Activated naive CD4-positive, alpha-beta T cell treated with anti-CD3 and anti-CD28 coated beads, Interleukin-2, amount 50 U/mL, for 72 hours (primary cell): ENCODE measurements at places on chromosomes 1 and 21. TPM values are rescaled to one million over a fixed set of nuclear protein-coding genes. Genes with fewer than 3 reads are reported as not detected.

DNA sequence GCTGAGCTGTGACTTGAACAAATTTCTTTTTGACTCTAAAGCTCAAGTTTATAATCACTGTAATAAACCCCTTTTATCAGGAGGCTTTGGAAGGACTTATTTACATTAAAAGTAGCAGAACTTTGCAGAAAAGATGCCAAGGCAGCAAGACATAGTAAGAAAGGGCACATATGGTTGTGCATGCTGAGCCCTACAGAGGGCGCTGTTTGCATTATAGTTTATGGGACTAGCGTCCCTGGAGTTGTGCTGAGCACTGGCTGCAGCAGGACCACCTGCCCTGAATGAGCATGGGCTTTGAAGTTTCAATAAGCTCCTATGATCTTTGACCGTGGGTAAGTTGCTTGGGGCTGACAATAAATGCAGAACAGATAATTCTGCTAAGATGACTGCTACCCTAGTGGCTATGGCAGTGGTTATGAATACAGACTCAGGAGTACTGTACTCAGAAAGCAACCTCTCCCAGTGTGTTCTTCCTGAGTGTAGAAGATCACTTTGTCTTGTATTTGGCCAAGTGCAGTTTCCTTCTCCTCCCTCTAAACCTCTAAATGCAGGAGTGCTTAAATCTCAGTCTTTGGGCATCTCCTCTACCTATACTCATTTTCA is 45.4 kb upstream of the USP1 start:
- DNase-seq: peak; percentile 39

GRCh38 chr1:19113697-19114092 is 96.4 kb downstream of the UBR4 start:
- DNase-seq: peak; percentile 39

DNA sequence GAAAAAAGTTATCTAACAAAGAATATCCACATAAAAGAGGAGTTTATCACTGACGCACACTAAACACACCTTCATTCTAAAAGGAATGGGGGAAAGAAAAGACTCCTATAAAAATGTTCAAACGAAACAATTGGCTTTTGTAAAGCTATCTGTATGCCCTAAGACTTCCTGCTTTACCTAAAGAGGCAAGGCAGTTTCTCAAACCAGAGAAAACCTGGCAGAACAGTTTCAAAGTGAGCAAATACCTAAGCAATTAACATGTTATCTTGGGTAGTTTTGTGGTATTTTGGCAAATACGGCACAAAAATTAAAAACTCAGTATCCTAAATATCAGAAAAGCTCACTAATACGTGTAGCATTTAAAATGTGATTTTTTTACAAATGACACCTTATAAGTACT is 1.9 kb downstream of the PUM1 start:
- no peak for DNase-seq

DNA sequence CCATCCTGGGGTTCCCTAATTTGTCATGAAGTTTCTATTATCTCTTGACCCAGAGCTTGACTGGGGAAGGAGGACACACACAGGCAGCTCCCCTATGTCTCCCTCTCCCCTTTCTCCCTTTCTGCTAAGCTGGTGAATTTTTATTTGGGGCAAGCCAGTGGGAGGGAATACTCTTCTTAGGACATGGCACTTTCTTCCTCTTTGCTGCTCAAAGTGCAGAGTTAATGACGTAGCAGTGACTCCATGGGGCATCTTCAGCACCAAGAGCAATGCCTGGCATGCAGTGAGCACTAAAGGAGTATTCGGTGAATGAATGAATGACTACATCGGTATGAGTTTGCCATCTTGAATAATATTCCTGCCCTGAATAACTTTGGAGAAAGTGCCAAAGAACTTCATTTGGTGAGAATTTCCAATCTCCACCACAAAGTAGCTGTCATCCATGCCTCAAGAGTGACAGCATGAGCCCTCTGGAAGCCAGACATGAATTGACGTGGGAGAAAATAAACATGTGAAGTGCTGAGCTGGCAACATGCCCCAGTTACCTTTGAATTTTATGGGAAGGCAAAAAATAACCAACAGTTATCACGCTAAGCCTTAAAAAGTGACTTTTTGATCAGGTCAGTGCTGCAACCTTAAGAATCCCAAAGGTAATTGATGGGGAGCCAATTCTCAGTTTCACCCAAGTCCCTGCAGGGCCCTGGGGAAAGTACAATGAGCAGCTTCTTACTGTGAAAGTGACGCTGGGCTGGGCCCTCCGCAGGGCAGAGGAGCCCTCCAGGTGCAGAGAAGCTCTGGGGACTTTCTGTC is 22.1 kb upstream of the ATF3 start:
- no peak for DNase-seq

DNA sequence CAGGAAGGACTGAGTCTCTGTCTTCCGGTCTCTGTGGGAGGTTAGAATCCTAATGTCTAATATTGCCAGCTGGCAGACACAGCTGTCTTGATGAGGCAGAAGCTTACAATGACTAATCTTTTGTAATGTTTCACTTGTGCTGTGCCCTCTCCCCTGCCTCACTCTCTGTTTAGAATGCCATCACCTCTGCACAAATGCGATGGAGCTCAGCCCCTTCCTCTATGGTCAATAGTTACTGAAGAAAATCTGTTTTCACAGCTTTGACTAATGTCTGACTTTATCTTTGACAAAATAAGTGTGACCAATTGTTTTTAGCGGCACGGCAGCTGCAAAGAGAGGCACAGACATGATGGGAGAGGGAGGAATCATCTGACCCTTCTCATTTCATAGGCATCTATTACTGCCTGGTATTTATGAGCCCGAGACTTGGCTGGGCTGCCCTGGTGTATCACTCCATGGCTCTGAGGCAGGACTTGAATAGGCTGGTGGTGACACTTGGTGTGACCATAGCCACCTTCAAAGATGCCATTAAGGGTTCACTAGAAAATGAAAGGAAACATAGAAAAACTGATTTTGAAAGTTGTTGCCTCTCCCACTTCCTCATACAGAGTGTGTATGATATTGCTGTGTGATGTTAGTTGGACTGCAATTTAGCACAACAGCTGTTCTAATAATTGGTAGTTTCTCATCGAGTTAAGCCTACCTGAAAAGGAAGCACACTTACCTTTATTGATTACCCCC is 163.2 kb upstream of the NBPF11 start:
- no peak for DNase-seq

DNA sequence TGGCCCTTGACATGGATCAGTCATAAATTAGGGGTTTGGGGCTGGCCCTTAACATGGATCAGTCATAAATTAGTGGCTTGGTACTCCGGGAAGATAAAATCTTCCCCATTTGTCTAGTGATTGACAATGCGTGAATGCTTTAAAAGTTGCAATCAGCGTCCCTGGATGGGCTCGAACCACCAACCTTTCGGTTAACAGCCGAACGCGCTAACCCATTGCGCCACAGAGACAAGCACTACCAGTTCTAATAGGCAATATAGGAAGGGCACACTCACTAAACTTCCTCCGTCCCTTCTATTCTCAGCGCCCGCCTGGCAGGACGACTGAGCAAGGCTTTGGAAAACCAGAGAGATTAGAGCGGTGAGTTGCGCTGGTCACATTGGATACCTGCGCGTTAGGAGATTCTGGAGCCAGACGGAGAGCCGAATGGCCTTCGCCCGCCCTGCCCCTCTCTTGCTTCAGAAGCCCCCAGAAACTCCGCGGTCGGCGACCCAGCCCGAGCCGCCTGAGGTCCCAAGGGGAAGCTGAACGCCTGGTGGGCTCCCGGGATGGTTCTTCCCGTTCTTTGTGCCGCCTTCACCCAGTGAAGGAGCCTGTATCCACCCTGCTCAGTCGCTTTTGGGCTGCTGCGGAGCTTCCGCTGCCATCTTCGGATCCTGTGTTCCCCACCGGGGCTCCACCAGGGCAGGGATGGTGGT is 235.9 kb downstream of the FAM72C start:
- DNase-seq: peak; percentile 6

DNA sequence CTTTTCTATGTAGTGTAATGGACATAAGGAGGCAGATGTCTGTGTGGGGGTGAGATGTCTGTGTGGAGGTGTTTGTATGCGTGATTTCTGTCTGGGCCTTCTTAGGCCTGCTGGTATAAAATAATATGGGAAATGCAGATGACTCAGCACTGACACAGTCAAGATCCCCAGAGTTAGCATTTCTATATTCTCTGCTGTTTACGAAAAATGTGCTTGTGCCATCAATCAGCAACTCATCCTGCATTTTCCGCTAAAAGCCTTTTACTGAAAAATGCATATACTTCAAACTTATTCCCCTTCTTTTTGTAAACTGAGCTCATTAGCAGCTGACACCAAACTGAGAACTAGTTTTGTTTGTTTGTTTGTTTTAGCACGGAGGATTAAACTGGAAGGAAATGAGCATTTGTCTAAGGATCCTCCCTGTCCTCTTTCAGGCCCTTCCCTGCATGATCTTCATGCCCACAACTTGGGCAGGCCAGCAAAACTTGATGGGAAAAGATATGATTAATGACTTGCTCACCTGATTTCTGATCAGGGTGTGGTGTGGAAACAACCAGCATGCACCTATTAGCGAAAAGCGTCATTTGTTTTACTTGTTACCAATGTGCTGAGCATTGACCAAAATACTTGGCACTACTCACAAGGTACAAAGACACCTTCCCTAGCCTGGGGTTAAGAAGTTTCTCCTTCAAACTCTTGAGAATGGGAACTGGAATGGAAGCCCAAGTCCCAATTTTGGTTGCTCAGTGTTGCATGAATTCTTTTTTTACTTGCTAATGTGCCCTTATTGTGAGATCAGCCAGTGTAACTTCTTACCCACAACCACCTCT is 77.4 kb downstream of the NDUFS5 start:
- no peak for DNase-seq

- DNase-seq: no peak
These were observed 21.0 kb downstream of the HSPA13 start for GRCh38 chr21:14361958-14362357.

DNA sequence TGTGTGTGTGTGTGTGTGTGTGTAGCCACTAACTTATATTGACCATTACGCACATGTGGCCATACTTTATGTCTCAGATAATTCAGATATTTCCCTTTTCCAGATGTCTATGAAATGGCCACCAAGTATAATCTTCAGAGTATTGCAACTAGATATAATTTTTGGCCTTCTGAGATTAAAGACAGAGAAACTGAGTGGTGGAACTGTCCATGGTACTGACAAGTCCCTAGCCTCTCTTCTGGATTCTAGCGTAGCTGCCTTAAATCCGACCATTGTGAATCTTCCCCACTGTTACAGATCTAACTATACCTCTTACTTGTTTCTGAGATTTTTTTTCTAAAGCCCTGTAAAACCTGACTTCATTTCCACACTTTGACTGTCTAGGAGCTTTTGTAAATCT is 100.0 kb upstream of the SERTAD4 start:
- no peak for DNase-seq

GRCh38 chr1:201774224-201774982 is 54.6 kb upstream of the IPO9 start:
- DNase-seq: no peak

GRCh38 chr1:150102986-150103385 is 35.4 kb downstream of the VPS45 start:
- no peak for DNase-seq

GRCh38 chr1:208312706-208313105 is 68.5 kb upstream of the PLXNA2 start:
- no peak for DNase-seq

GRCh38 chr1:200306944-200307754 is 102.7 kb downstream of the ZNF281 start:
- no peak for DNase-seq

DNA sequence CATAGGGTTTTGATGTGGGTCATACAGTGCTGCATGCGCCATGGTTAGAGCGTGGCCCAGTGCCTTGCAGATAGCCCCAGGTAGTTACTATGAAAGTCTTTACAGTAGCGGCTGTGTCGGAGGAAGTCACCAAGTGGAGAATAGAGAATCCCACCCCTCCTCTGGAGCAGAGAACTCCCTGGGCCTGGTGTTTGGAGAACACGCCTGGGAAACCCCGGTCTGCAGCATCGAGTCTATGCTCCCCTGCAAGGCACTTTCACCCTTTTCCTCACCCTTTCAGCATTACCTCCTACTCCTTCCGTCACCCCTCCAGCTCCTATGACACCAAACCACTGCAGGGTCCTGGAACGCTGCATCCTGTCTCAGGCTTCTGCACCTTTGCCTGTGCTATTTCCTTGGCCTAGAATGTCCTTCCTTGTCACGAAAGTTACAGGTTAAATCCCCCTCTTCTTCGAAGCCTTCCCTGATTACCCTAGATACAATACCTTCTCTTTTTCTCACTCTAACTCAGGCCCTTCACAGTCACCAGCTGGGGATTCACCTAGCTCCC is 2.7 kb upstream of the SLC1A7 start:
- no peak for DNase-seq

DNA sequence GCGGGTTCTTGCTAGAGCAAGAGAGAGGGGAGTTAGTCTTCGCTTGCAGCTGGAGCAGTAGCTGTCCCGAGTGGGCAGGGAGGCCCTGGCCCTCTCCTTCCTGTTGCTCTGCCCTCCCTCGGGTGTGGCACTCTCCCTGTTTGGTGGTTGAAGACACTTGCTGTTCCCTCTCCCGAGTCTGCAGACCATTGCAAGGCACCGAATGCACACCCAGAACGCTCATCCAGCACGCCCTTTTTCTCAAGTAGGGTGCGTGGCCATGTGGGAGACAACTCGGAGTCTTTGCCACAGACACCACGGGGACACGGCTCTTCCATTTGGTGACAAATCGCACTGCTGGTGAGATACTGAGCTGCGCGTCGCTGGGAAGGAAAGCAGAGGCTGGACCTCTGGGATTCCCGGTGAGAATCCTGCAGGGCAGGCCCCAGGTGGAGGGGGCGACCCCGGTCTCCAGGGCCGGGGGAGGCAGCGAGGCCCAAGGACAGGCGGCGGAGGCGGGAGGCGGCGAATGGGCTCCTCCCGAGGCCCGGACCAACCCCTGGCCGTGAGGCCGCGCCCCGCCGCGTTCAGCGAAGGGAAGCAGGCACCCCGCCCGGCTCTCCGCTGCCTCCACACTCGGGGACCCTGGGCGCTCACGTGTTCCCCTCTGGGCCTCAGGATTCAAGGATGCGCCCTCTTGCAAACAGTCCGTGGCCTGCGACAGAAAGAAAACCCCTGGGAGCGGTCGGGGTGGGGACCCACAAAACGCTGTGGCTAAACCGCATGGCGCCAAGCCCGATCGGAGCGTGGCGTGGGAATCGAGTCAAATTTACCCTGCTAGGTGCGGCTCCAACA is 10.4 kb upstream of the TMEM200B start:
- DNase-seq: no peak

The NCF2 gene
- total RNA-seq: 4.3 TPM

The LCE1A gene
- total RNA-seq: not detected

The HEYL gene
- not detected for total RNA-seq

The OVAAL gene
- total RNA-seq: not detected

The FAM72B gene
- total RNA-seq: 43.6 TPM

The SPRR2B gene
- not detected for total RNA-seq

The AHDC1 gene
- total RNA-seq: 16.5 TPM

The IFNAR2 gene
- 42.2 TPM for total RNA-seq

The GJB3 gene
- total RNA-seq: not detected

The SPRR4 gene
- total RNA-seq: not detected

The TMEM269 gene
- total RNA-seq: 1.7 TPM

The KRTAP7-1 gene
- total RNA-seq: not detected
